ENCODE measurements at places on chromosomes 7 and 10.

GRCh38 chr7:20083781-20084180 is 133.4 kb downstream of the MACC1 start:
- no peak for DNase-seq

DNA sequence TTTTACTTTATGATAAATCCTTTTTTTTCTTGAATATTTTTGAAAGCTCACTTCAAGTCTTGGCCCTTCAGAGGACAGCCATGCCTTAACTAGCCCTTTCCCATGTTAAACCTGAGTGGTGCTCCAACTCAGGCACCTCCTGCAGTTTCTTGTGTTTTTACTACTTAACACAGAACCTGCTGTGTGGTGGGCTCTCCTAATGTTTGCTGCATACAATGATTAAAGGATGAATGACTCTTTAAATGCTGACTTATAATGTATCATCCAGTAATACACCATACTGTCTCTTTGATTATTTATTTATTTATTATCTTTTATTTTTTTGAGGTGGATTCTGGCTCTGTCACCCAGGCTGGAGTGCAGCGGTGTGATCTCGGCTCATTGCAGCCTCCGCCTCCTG is 179.4 kb downstream of the SEMA3E start:
- DNase-seq: no peak

- no peak for DNase-seq
These were observed 204.8 kb downstream of the TNS3 start for GRCh38 chr7:47376991-47377616.

- DNase-seq: no peak
These were observed 396.7 kb downstream of the AUTS2 start for GRCh38 chr7:69994886-69995542.
